Inflammatory macrophage treated with lipopolysaccharide for 4 hours (primary cell): ENCODE measurements at places on chromosomes 1 and 21.

DNA sequence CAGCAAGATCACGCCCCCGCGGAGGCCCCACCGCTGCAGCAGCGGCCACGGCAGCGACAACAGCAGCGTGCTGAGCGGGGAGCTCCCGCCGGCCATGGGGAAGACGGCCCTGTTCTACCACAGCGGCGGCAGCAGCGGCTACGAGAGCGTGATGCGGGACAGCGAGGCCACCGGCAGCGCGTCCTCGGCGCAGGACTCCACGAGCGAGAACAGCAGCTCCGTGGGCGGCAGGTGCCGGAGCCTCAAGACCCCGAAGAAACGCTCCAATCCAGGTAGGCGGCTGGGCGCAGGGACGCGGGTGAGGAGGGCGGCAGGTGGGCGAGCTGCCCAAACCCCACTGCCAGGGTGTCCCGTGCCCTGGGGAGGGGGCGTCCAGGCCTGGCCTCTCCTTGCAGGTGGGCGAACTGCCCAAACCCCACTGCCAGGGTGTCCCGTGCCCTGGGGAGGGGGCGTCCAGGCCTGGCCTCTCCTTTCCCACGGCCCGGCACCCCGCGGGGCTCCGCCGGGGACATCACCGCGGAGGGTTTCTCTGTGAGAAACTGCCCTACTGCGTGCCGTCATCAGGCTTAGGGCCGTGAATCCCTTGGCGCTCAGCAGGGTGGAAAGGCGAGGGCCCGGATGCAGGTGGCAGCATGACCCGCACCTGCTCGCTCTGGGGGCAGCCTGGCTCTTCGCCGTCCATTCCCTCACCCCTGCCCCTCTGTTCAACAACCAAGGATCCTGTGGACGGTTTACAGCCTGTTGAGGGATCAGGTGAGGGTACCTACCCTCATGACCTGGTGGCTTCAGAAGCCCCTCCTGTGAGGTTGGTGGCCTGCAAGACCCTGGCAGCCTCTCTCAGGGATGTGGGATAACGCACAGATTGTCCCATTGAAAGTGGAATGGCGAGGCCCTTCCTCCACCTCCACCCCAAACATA, 534.0 kb downstream of the KIF26B start:
- no peak for DNase-seq

GRCh38 chr1:6909401-6909800, 124.1 kb downstream of the CAMTA1 start:
- no peak for DNase-seq

GRCh38 chr1:1967151-1967550, 36.4 kb downstream of the CFAP74 start:
- DNase-seq, result no peak

- peak; percentile 89 for DNase-seq
These were observed 20.7 kb downstream of the CD34 start for GRCh38 chr1:207890136-207890738.

- no peak for DNase-seq
These were observed 283.0 kb downstream of the PAPPA2 start for GRCh38 chr1:176745945-176746344.

- DNase-seq, result no peak
These were observed 102.7 kb downstream of the RASAL2 start for GRCh38 chr1:178196631-178197030.

- DNase-seq, result no peak
These were observed 26.9 kb upstream of the ACTL8 start for GRCh38 chr1:17728123-17728712.

DNA sequence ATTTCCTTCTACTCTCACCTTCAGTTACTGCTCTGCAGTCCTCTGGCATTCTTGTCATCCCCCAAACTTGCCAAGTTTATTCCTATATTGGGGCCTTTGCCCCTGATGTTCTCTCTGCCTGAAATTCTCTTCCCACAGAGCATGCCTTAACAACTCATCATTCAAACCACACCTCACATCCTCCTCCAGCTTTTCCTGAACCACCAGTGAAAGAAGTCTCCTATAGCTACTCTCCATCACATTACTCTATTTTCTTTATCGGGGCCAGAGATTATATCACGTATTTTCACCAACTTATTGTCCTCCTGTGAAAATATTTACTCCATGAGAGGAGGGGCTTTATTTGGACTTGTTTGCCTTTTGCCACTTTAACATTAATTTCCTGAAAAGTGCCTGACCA, 32.1 kb downstream of the EXTL2 start:
- no peak for DNase-seq

GRCh38 chr1:160739098-160739511, at the start of gene SLAMF7:
Gene SLAMF7 (plus strand): TSS chr1:160739247. CDS start chr1:160739302, 55 bp downstream.
- peak; percentile 93 for DNase-seq

- no peak for DNase-seq
These were observed 22.1 kb downstream of the AIM2 start for GRCh38 chr1:159054427-159054826.

GRCh38 chr1:2378441-2378851, 12.9 kb downstream of the MORN1 start:
- DNase-seq, result no peak

- DNase-seq, result no peak
These were observed 43.6 kb upstream of the GRHL3 start for GRCh38 chr1:24275510-24275909.

DNA sequence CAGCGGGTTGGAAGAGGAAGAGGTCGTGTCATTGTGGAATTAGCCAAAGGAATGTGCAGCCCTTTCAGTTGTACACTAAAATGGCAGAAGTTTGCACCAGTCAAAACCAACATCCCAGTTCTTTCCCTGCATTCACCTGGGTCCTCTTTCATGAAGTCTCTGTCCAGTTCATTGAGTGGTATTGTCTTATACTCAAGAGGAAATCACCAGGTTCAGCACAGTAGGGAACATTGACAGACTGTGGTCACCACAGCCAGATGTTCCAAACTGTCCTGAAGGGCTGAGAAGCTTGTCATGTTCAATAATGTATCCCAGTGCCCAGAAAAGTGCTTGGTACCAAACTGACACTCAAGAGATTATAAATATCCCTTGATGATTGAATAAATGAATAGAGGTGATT, 131.6 kb downstream of the GLUL start:
- DNase-seq, result no peak

- DNase-seq, result no peak
These were observed 95.1 kb downstream of the RHOU start for GRCh38 chr1:228830185-228830953.

- peak; percentile 23 for DNase-seq
These were observed 1.2 kb downstream of the PIK3C2B start for GRCh38 chr1:204493145-204493983.

GRCh38 chr1:25001125-25001915, 71.2 kb upstream of the RUNX3 start:
- no peak for DNase-seq

GRCh38 chr1:14106126-14106525, 406.1 kb downstream of the PRDM2 start:
- no peak for DNase-seq

GRCh38 chr1:248852481-248853405, 6.1 kb downstream of the ZNF692 start:
- DNase-seq, result peak; percentile 45

DNA sequence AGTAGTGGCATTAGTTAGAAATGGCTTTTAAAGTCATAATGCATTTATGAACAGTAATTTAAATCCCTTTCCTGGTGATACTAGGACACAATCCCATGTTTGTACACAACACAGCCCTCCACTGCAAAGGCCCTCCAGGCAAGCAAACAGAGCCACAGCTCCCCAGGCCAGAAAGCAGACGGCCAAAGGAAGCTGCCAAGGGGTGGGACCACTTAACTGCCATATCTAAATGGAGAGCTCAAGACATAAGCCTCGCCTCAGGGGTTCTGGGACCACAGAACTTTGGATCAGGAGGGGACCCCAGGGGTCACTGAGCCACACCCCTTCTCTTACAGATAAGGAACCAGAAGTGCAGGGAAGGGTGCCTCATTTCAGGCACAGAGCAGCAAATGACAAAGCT, 189.7 kb downstream of the KCNH1 start:
- DNase-seq, result no peak

DNA sequence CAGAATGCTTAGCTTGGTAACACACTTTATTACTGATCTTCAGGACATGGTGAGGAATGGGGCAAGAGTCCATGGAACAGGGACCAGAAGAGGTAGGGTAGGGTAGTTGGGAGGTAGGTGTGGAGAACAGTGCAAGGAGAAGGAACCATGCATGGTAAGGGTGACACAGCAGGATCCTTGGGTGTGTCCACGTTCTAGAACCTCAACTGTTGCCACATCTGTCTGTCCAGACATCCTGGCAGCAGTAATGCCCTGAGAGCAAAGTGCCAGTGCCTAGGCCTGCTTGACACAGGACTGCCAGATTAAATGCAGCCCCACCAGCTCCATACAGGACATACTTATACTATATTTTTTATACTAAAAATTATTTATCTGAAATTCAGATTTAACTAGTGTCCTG, 13.9 kb downstream of the DMAP1 start:
- peak; percentile 79 for DNase-seq

GRCh38 chr1:27021354-27022031, 8.8 kb upstream of the TENT5B start:
- DNase-seq, result no peak

- no peak for DNase-seq
These were observed 44.4 kb downstream of the FAF1 start for GRCh38 chr1:50915621-50916020.

DNA sequence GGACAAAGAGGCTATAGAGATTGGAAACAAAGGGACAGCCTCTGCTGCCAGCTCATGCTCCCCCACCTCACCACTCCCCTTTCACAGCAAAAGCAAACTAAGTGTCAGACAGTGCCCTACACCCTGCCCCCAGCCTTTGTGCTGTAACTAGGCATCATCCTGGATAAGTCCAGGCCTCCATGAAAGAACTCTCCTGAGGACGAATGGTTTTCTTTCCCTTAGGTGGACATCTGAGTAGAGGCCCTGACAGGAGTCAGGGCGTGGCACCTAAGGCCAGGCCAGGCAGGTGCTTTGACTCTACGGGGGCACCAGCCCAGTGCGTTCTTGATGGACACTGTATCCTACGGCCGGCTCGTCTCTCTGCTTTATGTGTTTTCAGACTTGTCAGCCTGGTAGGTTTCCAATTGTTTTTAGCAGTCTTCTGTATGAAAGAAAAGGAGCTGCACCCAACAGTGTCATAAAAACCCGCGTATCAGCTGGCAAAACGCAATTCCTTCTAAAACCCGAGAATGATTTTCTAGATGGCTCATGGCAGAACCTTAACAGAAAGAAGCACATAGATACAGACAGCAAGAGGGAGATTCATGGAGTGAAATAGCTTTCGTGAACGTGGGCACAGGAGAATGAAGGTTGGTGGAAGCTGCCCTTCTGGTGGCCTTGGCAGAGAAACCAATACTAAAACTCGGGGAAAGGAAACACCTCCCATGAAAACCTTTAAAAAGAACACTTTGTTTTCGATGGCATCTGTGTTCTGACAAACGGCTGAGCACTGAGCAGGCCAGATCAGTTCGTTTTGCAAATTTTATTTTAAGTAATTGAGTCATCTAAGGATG, 51.7 kb upstream of the AJAP1 start:
- no peak for DNase-seq

DNA sequence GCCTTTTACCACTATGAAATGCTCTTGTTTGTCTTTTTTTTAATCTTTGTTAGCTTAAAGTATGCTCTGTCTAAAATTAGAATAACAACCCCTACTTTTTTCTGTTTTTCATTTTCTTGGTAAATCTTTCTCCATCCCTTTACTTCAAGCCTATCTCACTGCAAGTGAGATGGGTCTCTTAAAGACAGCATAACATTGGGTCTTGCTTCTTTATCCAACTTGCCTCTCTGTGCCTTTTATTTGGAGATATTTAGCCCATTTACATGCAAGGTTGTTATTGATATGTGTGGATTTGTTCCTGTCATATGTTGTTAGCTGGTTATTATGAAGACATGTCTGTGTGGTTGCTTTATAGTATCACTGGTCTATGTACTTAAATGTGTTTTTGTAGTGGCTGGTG, 41.3 kb upstream of the SSX2IP start:
- no peak for DNase-seq

DNA sequence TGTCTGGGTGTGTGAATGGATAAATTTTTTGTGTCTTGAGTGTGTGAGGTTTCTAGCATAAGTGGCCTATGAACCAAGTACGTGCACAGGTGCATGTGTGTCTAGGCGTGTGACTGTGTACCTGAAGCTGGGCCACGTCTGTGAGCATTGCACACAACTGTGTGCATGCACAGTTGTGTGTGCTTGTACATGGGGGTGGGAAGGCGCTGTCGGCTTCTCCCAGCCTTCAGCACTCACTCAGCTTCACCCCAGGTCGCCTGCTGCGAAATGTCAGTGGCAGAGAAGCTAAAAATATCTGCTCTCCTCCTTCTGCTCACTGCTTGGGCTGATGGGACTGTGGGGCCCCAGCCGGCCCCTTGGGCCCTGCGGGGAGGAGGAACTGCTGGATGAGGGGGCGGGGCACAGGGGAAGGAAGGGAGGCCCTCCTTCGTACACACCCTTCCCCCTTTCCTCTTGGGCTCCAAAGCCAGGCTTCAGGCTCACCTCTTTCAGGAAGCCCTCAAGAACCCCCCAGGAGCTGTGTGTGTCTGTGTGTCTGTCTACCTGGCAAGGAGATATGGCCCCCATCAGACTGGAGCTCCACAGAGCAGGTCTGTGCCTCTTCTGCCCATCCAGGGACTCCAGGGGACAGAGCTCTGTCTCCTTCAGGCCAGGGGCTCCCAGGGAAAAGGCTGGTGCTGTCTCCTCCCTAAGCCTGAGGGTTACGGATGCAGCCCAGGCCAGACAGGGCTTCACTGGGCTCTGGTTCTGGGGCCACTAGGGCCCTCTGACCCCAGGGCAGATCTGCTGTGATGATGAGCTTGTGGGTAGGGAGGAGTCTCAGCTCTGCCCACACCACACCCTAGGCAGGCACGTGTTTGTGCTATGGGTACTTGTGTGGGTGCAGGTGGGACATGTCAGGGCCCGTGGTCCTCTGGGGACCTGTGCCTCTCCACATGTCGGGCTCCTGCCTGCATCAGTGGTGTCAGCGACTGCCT, 35.6 kb upstream of the WASF2 start:
- DNase-seq, result peak; percentile 76

- DNase-seq, result peak; percentile 51
These were observed 22.3 kb upstream of the TMEM222 start for GRCh38 chr1:27299385-27300271.

DNA sequence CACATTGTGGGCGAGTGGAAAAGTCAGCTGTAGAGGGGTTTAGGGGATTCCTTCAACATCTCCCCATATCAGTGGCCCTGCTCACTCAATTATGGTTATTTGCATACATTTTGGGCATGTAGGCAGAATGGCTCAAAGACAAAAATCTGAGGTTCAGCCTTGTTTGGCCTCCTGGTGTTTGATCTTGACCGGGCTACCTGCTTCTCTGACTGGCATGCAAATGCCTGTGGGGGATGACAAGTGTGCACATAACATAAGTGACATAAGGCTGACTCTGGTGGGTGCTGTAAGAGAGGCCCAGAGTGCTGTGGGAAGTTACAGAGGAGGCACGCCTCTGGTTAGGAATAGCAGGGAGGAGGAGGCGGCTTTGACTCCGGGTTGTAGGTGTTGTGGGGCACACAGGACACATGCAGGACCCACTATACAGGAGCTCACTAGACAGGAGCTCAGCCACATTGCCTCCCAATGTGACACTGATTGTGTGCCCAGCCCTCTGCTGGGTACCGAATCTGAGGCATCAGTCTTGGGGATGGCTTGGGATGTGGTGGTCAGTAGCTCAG, 29.4 kb upstream of the IL19 start:
- DNase-seq, result no peak
